ENCODE measurements at places on chromosomes 4 and X.
A peak's percentile ranks its signal among the peaks of the same experiment; 100 is the strongest.

- no peak for DNase-seq
These were observed 17.9 kb downstream of the REELD1 start for GRCh38 chr4:146232131-146232722.

GRCh38 chrX:21747558-21747957 is 10.4 kb downstream of the SMPX start:
- no peak for DNase-seq

GRCh38 chr4:103934178-103934789 is 214.5 kb upstream of the TACR3 start:
- DNase-seq: peak; percentile 4

DNA sequence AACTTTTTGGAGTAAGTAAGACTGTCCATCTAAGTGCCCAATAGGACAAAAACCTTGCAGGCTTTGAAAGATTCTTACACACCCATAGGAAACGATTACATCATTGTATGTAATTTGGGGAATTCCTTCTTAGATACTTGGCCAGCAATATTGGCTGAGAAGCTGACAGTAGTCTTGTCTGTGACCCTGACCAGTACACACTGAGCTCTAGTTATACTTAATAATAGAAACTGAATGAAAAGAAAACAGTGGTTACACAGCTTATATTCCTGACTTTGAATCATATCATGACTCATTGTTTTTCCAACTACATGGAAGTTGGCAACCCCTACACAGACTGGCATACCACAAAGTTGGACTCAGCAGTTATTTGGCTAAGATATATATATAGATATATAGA is 7.1 kb upstream of the TLR2 start:
- DNase-seq: no peak

DNA sequence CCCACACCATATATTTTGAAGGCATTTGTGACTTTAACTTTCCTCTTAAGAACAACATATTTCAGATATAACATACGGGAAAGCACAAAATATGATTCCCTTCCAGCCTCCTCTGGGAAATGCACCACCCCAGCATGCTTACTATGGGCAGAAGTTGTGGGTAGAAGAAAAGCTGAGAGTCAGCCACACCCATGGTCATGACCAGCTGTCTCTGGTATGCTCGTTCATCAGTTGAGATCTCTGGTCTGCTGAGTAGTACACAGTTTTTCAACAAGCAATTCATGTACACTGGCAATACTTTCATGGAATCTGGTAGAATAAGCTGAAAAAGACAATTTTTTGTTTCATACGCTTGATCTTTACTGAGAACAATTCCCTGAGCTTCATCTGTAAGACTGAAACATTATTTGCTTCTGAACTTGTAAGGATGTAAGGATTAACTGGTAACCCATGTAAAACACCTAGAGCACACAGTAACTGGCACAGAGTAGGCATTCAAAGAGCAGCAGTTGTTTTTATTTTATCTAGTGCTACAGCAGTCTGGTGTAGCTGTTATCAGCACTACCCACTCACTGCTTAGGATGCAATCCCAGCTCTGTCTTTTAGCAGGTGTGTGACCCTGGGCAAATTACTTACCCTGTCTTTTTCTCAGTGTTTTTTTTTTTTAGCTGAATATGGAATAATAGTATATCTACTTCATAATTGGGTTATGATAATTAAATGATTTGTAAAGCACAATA is 47.6 kb downstream of the METTL14 start:
- DNase-seq: no peak

DNA sequence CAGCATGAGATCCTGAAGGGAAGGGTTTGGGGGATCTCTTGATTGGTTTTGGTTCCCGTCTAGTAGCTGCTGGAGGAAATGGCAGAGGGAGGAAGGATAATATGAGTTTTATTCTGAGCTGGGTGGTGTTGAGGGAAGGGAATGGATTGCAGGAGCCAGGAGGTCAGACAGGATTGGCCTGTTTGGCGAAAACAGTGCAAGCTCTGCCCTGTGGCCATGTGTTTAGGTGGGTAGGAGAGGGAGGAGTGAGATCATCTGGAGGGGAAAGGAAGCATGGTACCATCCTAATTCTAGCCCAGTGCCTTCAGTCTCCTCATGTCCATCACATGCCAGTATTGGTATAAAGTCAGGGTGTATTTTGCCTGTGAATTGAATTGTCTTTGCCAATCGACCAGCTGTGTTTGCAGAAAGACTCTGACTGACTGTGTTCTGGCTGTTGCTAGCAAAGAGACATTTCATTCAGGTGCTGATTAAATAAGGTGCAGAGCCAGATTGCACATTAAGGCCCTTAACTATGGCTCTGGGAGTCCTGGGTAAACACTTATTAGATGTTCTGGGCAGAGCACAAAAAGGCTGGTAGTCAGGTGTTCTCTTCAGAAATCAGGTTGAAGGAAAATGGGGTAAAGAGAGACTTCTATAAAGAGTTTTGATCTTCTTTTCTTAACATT is 10.0 kb downstream of the TMEM164 start:
- no peak for DNase-seq

GRCh38 chr4:109075621-109076020 is 226.8 kb downstream of the COL25A1 start:
- no peak for DNase-seq

DNA sequence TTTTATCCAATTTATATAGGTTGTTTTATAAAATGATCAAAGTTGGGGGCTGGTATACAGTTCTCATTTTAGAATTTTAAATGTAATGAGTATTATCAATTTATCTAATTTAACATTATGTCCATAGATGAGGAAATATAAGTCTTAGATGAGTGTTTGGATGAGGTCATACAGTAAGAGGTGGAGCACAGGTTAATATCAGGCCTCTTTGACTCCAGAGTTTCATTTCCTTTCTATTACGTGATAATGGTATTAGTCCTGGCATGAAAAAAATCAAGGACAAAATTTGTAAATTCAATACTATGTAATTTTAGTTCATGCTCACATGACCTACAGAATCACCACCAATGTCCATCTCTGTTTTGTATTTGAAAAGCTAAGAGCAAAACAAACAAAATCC is 269.8 kb downstream of the FSTL5 start:
- DNase-seq: no peak

- no peak for DNase-seq
These were observed 149.3 kb upstream of the GYPA start for GRCh38 chr4:144289667-144290428.

DNA sequence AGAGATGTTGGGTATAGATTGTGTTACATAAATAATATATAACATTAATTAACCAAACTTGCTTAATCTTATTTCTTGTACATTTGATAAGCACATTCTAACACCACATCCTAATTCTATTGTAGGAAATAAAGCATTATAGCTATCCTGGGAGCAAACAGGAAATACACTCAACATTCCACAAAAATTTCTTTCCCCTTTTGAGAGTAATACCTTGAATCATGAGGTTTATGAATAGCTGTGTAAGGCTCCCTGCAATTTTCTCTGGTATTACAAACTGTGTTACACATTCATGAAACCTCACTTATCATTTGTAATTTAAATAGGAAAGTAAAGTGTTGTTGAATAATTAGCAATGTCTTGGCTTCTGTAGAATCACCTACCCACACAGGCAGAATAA is 95.1 kb downstream of the TMEM47 start:
- no peak for DNase-seq

DNA sequence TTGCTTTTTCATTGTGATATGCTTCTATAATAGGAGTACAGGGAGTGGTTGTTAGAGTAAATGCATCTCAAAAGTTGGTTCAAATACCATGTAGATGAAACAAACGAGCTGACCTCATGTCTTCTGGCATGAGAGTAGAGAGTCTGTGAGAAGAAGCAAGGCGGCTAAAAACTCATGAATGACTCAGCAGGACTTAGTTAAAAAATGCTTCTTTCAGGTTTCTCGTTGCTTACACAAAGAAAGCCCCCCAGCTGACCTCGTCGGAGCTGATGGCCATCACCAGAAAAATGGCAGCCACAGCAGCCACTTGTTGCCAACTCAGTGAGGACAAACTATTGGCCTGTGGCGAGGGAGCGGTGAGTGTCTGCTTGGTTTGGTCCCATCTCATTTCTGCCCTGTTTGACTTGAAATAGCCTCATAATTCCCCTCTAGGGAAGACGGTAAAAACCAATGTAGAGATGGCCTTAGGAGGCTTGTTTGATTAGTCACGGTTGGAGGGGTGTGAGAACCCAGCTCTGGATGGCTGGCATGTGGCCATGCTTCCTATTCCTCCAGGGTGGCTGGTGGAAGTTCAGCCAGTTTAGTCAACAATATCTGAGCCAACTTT is 14.5 kb downstream of the AFP start:
- DNase-seq: no peak

DNA sequence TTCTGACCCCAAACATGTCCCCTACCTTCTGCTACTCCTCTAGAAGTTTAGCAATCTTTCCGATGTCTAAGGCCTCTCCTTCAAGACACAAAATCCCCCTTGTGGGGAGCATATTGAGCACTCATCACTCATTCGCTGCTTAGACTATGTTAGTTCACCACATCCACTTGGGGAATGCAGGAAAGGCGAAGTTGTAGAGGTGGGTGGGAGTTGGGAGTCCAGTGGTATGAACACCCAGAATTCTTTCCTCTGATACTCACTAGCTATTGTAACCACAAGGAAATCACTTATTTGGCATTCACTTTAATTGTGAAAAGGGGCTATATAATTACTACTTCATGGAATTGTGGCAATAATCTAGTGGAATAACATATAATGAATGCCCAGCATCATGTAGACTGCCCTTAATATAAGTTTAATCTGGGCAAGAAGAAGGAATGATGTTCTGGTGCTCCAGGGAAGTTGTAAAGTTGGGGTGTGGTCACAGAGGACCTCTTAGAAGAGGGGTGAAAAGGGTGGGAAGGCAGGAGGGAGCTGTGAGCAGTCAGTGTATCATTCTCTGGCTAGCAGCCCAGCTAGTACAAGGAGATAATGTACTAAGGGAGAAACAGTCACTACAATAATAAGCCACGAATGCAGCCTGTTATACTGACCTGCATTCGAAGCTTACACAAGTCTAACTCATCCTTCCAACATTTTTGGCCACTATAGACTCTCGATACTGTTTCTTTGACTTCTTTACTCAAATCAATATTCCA is 468.2 kb upstream of the DIPK2B start:
- DNase-seq: no peak

Data from CD4-positive, alpha-beta T cell treated with Interleukin-17A for 4 hours (primary cell).